Activated naive CD4-positive, alpha-beta T cell treated with Interleukin-2 at 50 U/mL for 16 hours (primary cell): ENCODE measurements at places on chromosomes 2 and 18.

GRCh38 chr2:176851200-176851888 lies 361.2 kb upstream of the HNRNPA3 start:
- DNase-seq: no peak

DNA sequence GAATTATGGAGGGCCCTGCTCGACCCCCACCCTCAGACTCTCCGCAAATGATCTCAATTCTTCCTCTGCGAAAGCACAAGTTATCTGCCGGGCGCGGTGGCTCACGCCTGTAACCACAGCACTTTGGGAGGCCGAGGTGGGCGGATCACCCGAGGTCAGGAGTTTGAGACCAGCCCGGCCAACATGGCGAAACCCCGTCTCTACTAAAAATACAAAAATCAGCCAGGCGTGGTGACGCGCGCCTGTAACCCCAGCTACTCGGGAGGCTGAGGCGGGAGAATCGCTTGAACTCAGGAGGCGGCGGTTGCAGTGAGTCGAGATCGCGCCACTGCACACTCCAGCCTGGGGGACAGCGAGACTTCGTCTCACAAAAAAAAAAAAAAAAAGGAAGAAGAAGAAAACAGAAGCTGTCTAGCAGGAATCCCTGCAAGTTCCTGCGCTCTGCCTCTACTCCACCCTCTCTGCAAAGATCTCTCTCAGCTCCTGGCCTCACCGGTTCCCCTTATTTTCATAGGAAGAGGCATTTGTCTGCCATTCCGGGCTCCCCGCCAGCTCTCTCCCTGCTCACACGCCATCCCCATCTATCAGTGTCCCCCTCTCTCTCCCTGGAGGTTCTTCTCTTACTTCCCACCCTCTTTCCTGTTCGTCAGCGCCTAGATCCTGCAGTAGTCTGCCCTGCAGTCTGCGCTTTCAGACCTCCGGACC lies 13.5 kb upstream of the COLEC12 start:
- DNase-seq: no peak

- DNase-seq: no peak
Measured at GRCh38 chr2:202355993-202356505, 20.1 kb upstream of the BMPR2 start.

GRCh38 chr18:13435586-13436333 lies 217.2 kb downstream of the LDLRAD4 start:
- peak; percentile 18 for DNase-seq

- DNase-seq: peak; percentile 31
Measured at GRCh38 chr2:47070920-47071824, 83.9 kb downstream of the STPG4 start.

DNA sequence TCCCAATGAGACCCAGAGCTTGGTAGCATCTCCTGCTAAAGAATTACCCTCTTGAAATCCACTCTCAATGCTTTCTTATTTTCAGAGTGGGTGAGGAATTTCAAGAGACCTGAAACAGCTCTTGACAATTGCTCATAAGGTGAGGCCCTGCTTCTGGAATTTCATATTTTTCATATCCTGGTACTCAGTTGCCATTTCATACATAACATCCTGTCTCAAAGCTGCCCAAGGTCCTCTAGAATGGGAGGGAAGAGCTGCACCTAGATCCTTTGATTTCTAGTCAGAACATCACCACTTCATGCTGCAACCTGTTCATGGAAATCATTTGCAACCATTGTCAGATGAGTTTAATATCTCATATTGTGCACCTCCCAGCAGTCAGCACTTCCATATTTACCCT lies 404.8 kb upstream of the GALNT5 start:
- DNase-seq: no peak

GRCh38 chr2:950080-950966 lies at the start of gene SNTG2:
SNTG2 (plus strand) TSS chr2:950849; CDS start chr2:950997, 148 bp downstream.
- peak; percentile 49 for DNase-seq

DNA sequence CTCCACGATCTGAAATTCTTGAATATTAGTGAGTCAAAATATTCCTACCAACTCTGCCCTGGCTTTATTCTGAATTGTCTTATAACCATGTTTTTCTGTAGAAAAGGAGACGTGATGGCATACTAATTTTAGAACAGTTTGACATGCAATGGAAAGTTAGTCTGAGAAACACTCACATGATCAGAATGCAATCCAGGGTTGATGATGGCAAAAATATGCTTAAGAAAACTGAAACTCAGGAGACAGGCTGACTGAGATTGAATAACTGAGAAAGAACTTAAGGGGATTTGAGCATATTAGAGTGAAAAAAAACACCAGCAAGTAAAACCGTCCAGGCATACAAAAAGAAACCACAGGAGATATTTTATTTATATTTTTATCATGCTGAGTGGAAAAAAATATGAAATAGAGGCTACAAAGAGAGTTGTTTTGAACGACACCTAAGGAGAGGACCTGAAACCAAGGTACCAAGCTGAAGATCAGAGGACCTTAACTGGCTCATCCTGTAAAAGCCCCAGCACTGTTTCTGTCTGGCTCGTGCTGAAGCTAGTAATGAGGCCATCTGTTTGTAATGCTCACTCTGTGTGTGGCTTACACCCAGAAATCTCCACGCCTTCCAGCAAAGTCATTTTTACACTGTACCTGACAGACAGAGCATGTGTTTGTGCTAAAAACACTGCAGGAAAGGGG lies 437.2 kb upstream of the PKDCC start:
- DNase-seq: no peak

- no peak for DNase-seq
Measured at GRCh38 chr2:216678813-216679657, 16.3 kb downstream of the IGFBP5 start.

DNA sequence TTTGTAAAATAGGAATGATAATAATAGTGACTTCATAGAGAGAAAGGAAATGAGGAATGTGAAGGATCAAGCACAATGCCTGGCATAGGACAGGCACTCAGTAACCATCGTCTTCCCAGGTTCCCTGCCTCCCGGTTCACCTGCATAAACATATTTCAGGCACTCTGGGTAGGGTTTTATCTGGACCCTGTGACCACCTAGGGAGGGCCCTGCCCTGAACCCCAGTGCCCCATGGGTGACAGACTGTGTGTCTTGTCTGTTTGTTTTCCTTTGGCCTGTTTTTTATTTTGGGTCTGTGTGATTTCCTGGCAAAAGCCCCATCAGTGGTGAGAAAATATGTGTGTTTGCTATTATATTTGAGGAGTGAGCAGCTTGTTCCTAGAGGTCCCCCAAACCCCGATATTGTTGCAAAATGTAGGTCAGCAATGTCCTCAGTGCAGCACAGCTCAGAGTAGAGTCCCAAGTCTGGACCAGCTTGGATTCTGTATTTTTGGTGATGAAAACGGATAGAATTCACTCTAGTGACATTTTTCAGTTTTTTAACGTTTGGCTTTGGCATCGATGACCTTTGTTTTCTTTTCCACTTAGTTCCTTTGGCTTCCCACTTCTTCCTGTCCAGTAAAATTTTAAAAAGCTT lies 9.6 kb upstream of the NT5C1B start:
- DNase-seq: no peak

GRCh38 chr18:31931163-31931885 lies 11.6 kb downstream of the TRAPPC8 start:
- DNase-seq: no peak

- no peak for DNase-seq
Measured at GRCh38 chr2:52312486-52312885, 1280.6 kb upstream of the NRXN1 start.

DNA sequence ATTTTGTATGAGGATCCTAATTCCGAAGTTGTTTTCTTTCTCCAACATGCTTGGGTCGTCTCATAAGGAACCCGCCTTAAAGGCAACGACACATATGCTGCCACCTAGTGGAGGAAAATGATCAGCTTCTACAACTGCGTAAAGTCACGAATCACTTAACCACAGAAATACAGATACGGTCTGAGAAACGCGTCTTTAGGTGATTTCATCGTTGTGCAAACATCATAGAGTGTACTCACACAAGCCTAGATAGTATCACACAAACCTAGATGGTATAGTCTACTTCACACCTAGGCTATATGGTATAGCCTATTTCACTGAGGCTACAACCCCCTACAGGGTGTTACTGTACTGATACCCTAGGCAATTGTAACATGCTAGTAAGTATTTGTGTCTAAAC lies 13.1 kb downstream of the GNLY start:
- peak; percentile 52 for DNase-seq

- no peak for DNase-seq
Measured at GRCh38 chr2:102399499-102400141, 23.3 kb upstream of the IL18RAP start.

DNA sequence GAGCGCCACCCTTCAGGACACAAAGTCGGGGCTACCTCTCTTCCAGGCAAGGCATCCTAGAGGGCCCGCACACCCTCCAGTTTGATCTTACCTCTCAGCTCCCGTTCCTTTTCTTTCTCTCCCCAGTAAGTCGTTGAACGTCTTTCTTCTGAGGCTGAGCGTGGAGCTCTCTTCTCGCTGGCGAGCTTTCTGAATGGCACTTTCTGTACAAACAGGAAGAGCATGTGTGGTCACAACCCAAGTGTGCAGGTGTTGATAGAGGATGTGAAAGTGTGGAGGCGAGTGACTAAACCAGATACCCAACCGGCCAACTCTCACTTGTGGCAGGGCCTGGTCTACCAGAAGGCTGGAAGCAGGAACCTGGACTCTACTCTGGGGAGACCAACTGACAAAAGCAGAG lies at the start of gene AFF3:
Gene AFF3, minus strand, starts transcription at position 198 of the 400 bp plus-strand sequence. CDS start 38,136 bp downstream, outside the sequence.
- peak; percentile 28 for DNase-seq

GRCh38 chr2:236513956-236514355 lies 55.7 kb upstream of the ACKR3 start:
- DNase-seq: no peak

- DNase-seq: no peak
Measured at GRCh38 chr2:120330946-120331822, 14.8 kb upstream of the INHBB start.

- no peak for DNase-seq
Measured at GRCh38 chr18:6328621-6329010, 86.1 kb downstream of the L3MBTL4 start.

DNA sequence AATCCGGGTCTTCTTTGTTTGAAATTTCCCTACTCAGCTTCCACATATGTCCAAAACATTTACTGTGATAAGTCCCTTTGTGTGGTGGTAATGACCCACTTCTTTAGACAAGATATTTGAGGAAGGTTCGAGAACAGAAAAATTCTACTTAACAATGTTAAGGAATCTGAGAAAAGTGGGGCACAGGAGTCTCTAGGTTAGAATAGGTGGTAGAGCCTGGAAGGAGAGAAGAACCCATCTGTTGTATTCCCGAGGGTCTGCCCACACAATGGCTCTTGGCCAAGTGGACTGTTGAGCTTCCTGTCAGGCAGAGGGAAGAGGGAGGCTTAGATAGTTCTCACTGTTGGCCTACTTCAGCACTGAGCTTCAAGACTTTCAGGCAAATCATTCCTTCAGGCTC lies 4.3 kb downstream of the IGFBP2 start:
- no peak for DNase-seq

DNA sequence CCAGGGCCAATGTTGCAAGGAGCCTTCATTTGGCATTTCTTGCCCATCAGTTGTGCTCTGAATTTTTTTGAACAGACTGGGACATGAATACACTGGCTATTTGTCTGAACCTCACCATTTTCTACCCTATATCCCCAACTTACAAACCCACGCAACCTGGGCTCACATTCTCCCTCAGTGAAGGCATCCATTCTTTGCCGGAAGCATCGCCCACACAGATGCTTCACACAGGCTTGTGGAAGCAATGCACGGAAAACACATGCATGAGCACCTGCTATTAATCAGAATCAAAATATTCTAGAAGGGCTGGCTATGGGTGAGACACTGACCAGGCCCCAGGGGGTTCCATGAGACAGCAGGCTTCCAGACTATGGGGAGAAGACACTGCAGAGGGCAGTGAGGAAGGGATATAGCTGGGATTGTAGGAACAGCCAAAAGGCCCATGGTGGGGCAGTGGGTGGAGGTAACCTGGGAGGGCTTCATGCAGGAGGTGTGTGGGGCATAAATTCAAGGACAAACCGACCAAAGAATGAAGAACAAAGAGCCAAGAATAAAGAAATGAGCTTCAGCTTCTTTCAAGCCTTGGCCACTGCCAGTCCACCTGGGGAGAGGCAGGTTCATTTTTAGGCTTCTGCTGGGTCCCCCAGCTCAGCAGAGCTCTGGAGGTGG lies 261.5 kb downstream of the CELF4 start:
- DNase-seq: no peak

DNA sequence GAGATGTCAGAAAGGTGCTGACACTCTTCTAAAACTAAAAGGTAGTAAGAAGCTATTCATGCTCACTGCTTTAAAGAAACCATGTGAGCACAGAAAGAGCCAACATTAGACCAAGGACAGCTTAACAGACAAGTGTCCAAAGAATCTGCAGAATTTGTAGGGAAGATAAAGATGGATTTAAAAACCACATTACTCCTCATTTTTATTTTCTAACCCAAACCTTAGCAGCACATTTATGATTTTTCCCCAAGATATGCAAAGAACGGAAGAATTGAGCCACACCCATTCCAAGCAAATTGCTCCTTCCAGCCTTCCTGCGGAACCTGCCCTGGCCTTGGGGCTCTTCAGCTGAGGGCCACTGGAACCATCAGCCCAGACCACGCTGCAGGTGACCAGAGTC lies 26.9 kb downstream of the MBP start:
- DNase-seq: no peak

- no peak for DNase-seq
Measured at GRCh38 chr2:138112536-138112935, 148.3 kb downstream of the HNMT start.

DNA sequence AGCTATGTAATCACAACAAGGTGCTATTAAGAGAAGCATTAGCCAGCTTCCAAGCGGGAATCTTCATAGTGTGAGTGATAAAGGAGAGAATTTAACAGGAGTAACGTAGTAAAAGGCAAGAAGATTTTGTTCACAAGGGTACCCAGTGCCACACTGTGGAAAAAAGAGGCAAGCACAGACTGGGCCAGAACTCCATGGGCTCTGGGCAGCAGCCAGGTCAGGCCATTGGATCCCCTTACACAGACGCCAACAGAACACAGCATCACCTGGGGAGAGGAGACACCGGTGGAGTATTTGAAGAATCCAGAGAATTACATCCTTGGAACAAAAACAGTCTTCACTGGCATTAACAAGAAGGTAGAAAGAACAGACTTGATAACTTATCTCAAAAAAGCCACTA lies 21.2 kb downstream of the AMER3 start:
- no peak for DNase-seq

GRCh38 chr2:138504546-138505235 lies 3.1 kb downstream of the SPOPL start:
- DNase-seq: no peak

DNA sequence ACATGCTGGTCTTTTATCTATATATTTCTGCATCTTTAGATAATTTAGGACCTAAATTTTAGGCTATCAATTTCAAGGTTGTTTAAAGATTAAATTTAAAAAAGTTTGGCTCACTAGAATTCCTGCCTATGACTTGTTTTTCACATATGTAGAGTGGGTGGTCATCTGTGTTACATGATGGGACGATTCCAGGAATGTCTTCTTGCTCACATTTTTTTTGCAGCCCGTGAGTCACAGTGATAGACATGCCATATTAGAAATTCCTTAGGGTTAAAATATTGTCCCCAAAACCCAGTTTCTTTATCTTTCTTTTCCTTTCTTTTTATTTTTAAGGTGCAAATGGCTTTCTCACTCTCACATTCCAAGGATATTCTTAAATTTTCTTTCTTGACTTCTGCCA lies 652.0 kb downstream of the PLCL1 start:
- no peak for DNase-seq

- no peak for DNase-seq
Measured at GRCh38 chr2:129752686-129753085, 226.8 kb upstream of the RAB6C start.

GRCh38 chr18:55247032-55247431 lies 287.8 kb upstream of the CCDC68 start:
- no peak for DNase-seq

GRCh38 chr2:11746807-11747459 lies 501 bp downstream of the LPIN1 start:
- DNase-seq: peak; percentile 24

GRCh38 chr2:174051741-174052583 lies 86.8 kb upstream of the SP3 start:
- DNase-seq: no peak
